ENCODE measurements at places on chromosomes 4 and X. TPM values are rescaled to one million over a fixed set of nuclear protein-coding genes. Genes with fewer than 3 reads are reported as not detected.

The SPANXB1 gene
- not detected for polyA plus RNA-seq

The TBC1D9 gene
- polyA plus RNA-seq, result 46.8 TPM

The ZNF280C gene
- 9.4 TPM for polyA plus RNA-seq

The USP17L12 gene
- polyA plus RNA-seq, result not detected

The CXCL5 gene
- not detected for polyA plus RNA-seq

The RNF150 gene
- 15.0 TPM for polyA plus RNA-seq

The SPANXC gene
- polyA plus RNA-seq, result not detected

The LRP2BP gene
- polyA plus RNA-seq, result 0.58 TPM

The MAGEA2 gene
- 1.8 TPM for polyA plus RNA-seq

The TMLHE gene
- polyA plus RNA-seq, result 3.8 TPM

The USP17L30 gene
- polyA plus RNA-seq, result not detected

The TGIF2LX gene
- polyA plus RNA-seq, result not detected

The CXCL11 gene
- polyA plus RNA-seq, result 0.33 TPM

The FMR1NB gene
- not detected for polyA plus RNA-seq

The SULT1E1 gene
- not detected for polyA plus RNA-seq

The GPR82 gene
- polyA plus RNA-seq, result not detected

The WDR19 gene
- 68.6 TPM for polyA plus RNA-seq

The CXCR3 gene
- polyA plus RNA-seq, result not detected

The NPY2R gene
- polyA plus RNA-seq, result 1.2 TPM

The BRS3 gene
- not detected for polyA plus RNA-seq

The CTAG1A gene
- not detected for polyA plus RNA-seq

The SLC34A2 gene
- not detected for polyA plus RNA-seq

The CHRDL1 gene
- polyA plus RNA-seq, result 3.3 TPM

The DAPP1 gene
- polyA plus RNA-seq, result not detected

The PAGE5 gene
- polyA plus RNA-seq, result not detected

The FRAS1 gene
- 3.5 TPM for polyA plus RNA-seq
